ENCODE measurements at places on chromosomes 3 and 15.

DNA sequence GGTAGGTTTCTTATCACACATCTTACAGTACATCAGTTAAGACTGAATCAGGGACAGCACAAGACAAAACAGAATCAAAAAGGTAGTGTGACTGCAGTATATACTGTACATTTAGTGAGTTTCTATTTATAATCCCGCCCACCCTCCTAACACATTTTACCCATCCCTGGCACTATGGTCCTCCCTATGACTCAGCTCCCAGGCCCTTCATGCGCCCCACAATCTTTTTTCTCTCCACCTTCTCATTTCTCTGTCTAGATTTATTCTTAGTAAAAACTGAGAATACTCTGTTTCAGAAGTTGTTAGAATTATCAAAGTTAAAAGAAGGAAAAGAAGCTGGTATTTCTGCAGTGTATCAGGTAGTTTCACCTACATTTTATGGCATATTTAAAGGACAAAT lies 427.3 kb downstream of the CNTN4 start:
- DNase-seq = no peak

DNA sequence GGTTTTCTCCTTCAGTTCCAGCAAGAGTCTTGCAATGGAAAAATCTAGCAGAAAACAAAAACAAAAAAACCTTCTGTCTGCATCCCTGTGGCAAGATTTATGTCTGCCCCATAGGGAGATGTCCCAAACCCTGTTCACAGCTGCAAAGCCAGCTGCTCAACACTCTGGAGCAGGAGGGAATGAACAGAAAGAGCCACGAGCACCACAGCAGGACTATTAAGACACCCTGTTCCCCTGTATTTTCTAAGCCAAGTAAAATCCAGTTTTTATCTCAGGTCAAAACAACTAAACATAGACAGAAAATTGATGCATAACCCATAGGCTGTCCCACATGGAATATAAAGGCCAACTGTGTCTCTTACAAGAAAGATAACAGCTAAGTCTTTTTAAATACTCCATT lies 357.9 kb downstream of the LSAMP start:
- no peak for DNase-seq

GRCh38 chr3:32002561-32003368 lies 21.2 kb downstream of the ZNF860 start:
- no peak for DNase-seq

GRCh38 chr15:92104072-92104471 lies 250.6 kb downstream of the SLCO3A1 start:
- no peak for DNase-seq

DNA sequence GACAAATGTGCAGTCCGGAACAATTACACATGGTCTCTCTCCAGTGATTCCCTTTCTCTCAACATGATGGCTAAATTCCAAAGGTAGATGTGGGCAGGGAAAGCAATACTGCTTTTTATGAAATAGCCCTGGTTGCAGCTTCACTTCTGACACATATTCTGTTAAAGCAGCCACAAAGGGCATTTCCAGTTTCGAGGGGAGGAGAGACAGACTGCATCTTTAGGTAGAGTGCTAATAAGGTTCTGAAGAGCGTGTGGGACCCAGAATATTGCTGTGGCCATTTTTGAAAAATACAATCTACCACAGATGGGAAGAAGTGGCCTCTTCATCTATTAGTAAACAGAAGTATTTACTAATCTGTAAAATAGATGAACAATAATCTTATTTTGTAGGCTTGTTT lies 139.3 kb upstream of the PEX5L start:
- no peak for DNase-seq

- DNase-seq = no peak
Measured at GRCh38 chr15:87045746-87046145, 966.1 kb downstream of the AGBL1 start.

- no peak for DNase-seq
Measured at GRCh38 chr3:145959457-145960088, 201.4 kb downstream of the PLOD2 start.

DNA sequence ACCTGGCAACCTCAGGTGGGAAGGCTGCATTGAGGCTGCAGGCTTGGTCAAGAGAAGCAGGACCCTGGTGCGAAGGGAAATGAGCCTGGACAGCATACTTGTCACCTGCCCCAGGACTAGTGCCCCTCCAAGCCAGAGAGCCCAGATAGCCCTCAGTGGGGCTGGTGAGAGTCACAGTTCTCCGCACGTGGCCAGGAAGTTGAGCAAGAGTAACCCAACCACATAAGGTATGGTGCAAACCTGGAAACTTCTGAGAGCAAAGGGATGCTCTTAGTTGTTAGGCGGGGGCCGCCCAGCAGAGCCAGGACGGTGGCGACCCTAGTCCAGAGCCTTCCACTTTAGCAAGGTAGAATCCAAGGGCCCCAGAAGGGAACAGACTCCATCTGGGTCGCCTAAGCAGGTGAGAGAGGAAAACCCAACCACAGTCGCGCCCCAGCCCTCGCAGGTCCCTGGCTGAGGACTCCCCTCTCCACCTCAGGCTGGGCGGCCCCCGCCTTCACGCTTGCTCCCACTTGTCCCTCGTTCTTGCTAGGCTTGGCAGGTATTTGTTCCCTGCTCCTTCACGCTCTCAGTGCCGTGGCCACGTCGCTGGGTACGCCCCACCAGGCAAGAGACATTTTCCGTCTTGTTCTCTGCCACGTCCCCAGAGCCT lies 1.1 kb upstream of the VPS18 start:
- no peak for DNase-seq

DNA sequence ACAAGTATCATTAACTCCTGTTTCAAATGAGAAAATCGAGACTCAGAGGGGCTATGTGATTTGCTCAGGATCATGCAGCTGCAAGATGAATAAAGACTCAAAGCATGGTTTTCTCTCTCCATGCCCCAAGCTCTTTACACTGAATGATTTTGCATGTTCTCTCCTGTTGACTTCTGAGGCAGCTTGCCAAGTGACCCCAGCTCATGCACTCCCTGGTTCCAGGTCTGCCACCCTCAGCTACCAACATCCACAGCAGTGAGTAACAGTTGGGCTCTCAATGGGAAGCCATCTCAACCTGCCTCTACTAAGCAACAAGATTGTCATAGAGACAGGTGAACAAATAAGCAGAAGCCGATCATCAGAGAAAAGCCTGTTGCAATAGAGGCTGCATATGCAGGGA lies 116.9 kb upstream of the GADL1 start:
- no peak for DNase-seq

- peak; percentile 77 for DNase-seq
Measured at GRCh38 chr3:195859061-195859845, 47.5 kb upstream of the MUC4 start.

DNA sequence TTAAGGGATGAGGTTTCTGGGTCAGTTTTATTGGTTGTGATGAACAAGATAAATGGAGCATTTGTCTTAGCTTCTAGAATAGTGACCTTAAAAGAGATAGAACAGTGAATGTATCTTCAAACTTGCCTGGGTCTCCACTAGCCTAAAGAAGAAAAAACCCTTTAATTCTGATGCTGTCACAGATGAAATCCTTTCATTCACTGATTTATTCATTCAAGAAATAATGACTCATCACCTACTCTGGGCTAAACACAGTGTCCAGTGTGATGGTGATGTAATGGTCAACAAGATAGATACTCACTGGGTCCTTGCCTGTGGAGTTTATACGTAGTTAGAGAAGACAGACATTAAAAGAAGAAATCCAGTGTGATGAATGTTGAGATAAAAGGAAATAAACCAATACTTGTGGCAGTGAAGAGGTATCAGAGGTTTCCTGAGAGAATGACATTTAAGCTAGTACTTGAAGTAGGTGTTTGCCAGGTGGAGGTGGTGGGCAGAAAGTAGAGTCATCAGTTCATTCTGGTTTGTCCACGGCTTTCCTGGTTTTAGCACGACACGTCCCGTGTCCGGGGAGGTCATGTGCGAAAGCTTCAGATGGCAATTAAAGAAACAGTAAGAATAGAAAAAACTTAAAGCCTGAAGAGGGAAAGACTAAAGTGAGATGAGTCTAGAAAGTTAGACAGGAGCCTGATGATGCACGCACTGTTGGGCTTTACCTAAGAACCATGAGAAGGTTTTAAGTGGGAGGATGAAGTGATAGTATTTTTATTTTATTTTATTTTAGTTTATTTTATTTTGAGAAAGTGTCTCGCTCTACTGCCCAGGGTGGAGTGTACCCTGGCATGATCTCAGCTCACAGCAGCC lies 18.5 kb downstream of the PAK2 start:
- peak; percentile 45 for DNase-seq

- DNase-seq = no peak
Measured at GRCh38 chr3:37591116-37591781, 270.4 kb upstream of the CTDSPL start.

GRCh38 chr15:57440167-57440566 lies 63.9 kb downstream of the CGNL1 start:
- DNase-seq = no peak

DNA sequence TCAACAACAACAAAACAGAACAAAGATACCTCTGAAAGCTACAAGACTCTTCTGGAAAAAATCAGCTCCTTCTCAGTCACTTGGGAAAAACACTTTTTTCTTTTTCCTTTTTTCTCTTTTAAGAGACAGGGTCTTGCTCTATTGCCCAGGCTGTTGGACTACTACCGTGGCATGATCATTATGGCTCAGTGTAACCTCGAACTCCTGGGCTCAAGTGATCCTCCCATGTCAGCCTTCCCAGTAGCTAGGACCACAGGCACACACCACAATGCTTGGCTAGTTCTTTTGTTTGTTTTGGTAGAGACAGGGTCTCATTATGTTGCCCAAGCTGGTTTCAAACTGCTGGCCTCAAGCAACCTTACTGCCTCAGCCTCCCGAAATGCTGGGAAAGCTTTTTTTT lies 12.8 kb downstream of the MYO9A start:
- DNase-seq = no peak

GRCh38 chr15:72796515-72797337 lies 13.2 kb upstream of the ADPGK start:
- DNase-seq = peak; percentile 49

DNA sequence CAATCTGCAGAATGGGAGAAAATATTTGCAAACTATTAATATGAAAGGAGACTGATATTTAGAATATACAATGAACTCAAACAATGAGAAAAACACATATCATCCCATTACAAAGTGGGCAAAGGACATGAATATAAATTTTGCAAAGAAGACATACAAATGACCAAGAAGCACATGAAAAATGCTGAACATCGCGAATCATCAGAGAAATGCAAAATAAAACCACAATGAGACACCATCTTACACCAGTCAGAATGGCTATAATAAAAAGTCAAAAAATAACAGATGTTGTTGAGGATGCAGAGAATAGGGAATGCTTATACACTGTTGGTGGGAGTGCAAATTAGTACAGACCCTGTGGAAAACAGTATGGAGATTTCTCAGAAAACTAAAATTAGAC lies 83.6 kb downstream of the RAP2B start:
- no peak for DNase-seq

DNA sequence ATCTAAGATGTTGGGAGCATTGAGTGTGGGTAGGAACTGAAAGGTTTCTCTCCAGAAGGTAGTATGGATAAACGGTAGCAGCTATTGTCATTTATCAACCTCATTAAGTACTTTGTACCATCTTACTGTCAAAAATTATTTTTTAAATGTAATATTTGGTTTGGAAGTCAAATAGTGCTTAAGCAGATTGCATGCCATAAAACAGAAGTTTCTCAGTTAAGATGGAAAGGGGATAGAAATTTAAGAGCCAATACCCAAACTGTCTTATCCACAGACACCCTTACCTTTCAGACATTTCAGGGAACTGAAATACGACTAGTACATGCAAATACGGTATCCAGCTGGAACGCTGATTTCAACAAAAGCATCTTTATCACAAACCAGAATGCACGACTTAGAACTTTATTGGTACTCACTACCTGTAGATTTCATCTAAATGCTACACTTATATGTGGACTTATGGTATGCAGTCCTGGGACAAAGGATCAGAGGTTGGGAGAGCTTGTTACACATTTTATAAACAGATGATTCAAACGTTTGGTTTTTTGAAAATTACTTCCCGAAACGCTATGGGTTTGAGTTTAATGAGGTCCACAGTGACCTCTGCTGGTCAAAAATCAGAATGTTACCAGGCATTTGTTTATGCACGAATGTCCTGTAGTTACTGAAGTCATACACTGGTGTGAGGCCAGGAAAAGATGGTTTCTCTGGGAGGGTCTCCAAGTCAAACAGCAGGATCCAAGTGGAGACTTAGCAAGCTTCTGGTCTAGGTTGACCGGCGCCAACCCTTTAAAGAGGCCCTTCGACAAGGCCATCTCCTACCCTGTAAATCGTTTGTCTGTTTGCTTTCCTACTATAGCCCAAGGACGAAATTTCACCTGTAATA lies 45.7 kb upstream of the DUT start:
- peak; percentile 82 for DNase-seq

- DNase-seq = peak; percentile 50
Measured at GRCh38 chr15:41585127-41586047, 26.4 kb downstream of the TYRO3 start.

GRCh38 chr15:63291507-63291906 lies 14.1 kb downstream of the APH1B start:
- DNase-seq = no peak

DNA sequence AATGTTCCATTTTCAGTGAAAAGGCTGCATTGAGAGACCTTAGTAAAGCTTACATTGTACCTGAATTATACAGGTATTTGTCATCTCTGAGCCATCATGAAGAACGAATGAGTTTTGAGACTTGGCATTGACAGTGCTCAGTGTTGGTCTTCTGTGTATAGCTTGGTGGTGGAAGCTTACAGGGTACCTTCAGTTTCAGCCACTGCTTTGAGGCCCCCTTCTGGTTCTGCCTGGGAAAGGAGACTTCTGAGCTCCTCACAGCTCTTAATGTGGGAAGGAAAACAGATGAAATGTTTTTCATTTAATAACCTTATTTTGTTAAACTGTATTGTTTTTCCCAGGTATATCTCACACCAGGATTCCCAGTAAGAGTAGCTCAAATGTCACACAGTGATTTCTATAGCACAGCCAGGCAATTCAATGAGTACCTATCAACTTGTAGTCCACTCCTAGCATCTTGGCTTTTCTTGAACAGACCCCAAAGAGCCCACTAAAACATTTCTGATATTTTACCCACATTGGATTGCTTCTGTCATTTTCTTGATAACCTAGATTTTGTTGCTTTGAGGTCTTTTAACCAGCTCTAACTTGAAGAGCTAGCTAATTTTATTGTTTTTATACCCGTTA lies 5.6 kb downstream of the SERPINI1 start:
- DNase-seq = peak; percentile 77

DNA sequence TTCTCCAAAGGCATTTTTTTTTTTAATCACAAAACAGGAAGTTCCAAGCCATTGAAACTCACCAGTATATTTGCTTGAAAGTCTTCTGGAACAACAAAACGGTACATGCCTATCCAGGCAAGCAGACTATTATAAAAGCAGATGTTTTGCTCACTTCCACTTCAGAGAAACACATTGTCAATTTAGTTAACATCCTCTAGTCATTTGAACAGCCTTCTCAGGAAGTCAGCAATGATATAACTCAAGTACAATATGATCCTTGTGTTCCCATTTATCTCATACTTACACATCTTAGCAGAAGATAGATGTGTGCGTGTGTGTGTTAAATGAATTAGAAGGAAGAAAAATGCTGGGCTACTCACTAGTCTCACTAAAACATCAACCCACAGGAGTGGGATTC lies 30.4 kb downstream of the MECOM start:
- DNase-seq = no peak

GRCh38 chr3:114380233-114380651 lies 86.4 kb downstream of the TIGIT start:
- peak; percentile 86 for DNase-seq

Data from Ammon's horn (tissue), 1 donor.